A172 (cell line): ENCODE measurements at places on chromosomes 13 and 19. TPM values are rescaled to one million over a fixed set of nuclear protein-coding genes. Genes with fewer than 3 reads are reported as not detected.
A peak's percentile ranks its signal among the peaks of the same experiment; 100 is the strongest.

- no peak for DNase-seq
These were observed 210.9 kb downstream of the FGF14 start for GRCh38 chr13:102190930-102191329.

Gene LHB
- total RNA-seq: not detected in 2 replicates

DNA sequence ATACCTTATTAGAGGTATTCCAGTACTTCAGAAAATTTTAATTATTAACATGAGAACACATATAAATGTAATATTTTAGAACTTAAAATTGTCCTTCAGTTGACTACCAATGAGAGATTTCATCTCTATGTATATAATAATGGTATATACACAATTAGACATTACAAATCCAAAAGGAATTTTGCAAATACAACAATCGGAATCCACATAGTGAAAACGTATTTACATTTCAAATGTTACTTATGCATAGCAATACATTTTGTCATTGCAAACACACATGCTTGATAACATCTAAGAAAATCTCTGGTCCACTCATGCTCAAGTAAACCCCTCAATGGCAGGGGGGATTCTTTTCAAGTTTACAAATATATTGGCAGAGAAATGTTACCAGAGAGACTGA is 2345.2 kb downstream of the PCDH9 start:
- DNase-seq: no peak

GRCh38 chr13:96730676-96731075 is 263.6 kb downstream of the OXGR1 start:
- DNase-seq: no peak

Gene RFPL4A
- not detected in 2 replicates for total RNA-seq

Gene KXD1
- total RNA-seq: 111 and 117 TPM in 2 replicates

Gene ZNF763
- total RNA-seq: 1.1 TPM in 1 of 2 replicates, not detected in the other

GRCh38 chr13:50448535-50448998 is 394.9 kb downstream of the DLEU7 start:
- DNase-seq: no peak

- peak; percentile 65 for DNase-seq
These were observed 21.9 kb upstream of the NDUFS7 start for GRCh38 chr19:1361601-1362386.

DNA sequence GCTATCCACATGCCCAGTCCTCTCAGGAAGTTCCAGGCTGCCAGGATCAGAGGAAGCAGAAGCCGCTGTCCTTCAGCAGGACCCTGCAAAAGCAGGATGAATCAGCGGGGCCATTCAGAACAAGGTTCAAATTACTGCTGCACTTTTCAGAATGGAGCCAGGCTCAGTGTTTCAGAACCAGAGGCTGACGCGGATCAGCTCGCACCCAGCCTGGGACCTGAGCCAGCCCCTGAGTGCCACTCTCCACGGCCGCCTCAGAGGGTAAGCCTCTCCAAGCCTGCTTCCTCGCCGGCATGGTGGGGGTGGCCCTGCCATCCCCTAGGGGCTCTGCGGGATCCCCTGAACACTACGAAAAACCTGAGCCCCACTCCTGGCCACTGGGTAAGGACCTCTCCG is 24.7 kb downstream of the RASA3 start:
- DNase-seq: no peak

- DNase-seq: no peak
These were observed 71.5 kb downstream of the KCTD15 start for GRCh38 chr19:33868076-33868735.

DNA sequence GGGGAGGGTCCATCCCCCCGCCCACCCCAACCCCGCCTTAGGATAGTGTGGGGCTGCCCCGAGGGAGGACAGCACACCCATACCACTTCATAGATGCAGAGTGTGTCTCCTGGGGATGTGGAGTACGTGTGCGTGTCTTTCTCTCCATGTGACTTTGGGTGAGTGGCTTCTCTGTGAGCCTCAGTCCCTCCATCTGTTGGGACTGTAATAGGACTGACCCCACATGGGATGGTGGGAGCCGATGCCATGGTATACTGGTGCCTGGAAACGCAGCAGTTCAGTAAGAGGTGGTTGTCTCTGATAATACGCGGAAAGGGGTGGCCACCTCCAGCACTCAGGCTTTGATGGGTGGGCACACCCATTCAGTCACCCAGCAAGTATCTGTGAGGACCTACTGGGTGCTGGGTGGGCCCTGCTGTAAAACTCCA is 816 bp upstream of the PRKD2 start:
- no peak for DNase-seq

DNA sequence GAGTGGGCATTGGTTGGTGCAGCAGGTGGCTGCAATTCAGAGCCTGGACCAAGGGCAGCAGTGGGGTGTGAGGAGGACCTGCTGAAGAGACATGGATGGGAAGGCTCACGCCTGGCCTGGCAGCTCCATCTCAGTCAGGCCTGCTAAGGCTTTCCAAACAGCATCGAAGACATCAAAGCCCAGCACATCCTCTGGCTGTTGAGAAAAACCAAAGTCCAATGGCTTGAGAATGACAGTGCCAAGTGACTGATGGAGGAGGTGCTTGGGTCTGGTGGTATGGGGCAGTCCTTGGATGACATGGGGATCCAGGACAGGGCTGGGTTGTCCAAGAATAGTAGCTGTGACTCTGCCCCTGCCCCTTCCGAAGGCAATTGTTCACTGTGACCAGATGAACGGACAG is 19.0 kb upstream of the XPO4 start:
- no peak for DNase-seq

DNA sequence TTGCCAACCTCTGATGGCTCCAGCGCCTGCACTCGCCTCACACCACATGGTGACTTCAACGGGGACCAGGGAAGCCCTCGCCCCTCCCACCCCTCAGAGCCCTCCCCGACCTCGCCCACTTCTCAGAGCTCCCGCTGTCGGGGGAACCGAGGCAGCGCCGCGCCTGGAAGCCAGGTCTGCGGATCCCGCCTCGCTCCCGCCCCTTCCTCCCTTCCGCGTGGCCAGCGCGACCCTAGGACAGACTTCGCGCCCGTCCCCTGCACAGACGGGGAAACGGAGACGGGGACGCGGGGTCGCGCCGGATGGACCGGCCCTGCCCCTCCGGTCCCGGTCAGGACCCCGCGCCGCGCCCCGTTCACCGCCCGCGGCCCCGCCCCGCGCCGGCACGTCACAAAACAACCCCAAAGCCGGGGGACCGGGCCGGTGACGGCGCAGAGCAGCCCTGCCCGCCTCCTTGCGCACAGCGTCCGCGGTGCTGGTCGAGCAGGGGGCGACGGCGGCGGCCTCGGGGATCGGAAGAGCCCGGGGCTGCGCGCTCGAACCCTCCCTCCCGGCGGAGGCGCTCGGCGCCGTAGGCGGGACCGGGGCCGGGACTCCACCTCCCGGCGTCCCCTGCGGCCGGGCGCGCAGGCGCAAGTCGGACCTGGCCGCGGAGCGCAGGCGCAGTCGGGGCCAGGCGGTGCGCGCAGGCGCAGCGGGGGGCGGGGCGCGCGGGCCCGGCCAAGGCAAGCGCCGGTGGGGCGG is 379 bp upstream of the CDC34 start:
- DNase-seq: peak; percentile 73

DNA sequence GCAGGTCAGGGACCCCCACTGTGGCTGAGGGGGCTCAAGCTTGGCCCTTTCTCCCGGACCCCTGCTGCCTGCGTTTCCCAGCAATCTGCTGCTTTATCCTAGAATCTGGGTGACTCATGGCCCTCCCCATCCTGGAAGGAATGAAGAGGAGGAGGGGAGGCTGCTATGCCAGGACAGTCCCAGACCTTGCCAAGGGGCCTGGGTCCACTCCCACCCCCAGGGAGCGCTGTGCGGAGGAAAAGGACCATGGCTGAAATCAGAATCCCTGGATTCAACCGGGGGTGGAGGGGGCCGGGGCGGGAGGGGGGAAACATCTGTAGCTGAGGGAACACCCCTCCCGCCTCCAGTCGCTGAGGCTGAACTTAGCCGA is 20.5 kb downstream of the ZNF114 start:
- peak; percentile 55 for DNase-seq

DNA sequence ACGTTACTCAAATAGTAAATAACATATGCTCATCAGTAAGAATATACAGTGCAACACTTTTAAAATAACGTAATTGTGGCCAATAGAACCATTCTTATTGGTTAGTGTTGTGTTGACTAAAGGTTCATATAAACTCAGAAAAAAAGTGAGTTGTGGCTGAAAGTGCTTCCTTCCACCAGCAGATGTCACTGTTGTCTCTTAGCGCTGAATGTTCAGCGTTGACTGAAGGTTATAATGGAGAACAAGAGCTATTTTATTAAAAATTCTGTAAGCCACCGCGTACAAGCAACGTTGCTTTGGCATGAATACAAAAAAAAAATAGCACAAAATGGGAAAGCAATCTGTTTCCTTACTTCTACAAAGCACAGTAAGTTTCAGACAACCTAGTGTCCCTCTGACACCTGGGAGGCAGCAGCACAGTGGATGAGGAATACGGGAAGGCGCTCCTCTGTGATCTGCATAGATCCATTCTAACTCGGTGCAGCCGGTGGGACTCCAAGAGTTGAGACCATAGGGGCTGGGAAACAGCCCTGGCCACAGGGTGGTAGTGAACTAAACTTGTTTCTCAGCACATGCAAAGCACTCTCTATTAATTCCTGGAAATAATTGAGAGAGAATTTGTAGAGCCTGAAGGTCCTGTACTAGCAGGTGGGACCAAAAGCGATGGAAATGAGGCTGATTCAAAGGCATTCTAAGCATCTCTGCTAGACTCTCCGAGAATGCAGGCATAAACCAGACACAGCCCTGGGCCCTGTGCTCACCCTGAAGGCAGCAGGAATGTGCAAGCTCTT is 23.9 kb upstream of the OXGR1 start:
- peak; percentile 60 for DNase-seq

Gene ZNF491
- total RNA-seq: not detected in 2 replicates

- DNase-seq: no peak
These were observed 18.3 kb upstream of the CCNP start for GRCh38 chr19:40244579-40245317.

Gene PRR19
- 2.2 and 3.7 TPM in 2 replicates for total RNA-seq

DNA sequence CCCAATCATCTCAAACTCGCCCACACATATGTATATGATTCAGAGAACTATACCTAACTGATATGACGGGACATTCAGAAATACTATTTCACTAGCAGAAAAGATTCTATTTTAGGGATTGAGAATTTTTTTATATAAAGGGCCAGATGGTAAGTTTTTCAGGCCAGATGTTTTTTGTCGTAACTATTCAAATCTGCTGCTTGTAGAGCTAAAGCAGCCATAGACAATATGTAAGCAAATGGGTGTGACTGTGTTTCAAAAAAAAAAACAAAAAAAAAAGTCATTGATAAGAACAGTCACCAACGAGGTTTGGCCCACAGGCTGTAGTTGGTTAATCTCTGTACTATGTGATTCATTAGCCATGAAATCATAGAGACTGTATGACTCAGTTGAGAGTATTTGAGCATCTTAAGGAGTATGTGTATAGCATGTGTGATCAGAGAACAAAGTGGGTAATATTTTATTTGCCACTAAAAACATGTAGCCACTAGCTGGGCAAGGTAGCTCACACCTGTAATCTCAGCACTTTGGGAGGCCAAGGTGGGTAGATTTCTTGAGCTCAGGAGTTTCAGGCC is 2724.7 kb downstream of the PCDH9 start:
- DNase-seq: no peak

DNA sequence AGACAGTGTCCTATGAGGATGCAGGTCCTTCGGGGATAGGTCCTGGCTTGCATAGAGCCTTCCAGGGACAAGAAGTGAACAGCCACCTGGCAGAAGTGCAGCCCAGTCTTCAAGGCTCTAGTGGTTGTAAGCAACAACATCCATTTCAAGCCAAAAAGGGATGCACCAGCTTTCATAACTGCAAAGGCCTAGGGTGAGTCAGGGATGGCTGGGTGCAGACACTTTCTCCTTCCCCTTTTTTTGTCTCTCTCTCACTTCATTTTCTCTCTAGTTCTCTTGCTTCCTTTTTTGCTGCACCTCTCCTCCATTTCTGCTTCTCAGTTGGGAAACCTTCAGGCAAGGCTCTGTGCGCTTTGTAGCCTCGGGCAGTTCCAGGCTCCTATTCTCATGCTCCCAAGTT is 196.2 kb upstream of the ZNF536 start:
- no peak for DNase-seq

DNA sequence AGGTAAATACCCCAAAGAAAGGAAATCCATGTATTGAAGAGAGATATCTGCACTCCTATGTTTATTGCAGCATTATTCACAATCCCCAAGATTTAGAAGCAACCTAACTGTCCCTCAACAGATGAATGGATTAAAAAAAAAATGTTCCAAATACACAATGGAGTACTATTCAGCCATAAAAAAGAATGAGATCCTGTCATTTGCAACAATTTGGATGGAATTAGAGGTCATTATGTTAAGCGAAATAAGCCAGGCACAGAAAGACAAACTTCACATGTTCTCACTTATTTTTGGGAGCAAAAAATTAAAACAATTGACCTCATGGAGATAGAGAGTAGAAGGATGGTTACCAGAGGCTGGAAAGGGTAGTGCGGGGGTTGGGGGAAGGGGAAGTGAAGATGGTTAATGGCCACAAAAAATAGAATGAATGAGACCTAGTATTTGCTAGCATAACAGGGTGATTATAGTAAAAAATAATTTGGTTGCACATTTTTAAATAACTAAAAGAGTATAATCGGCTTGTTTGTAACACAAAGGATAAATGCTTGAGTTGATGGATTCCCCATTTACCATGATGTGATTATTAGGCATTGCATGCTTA is 9.7 kb upstream of the ZNF709 start:
- no peak for DNase-seq
